Gastrocnemius medialis (tissue), 4 donors: ENCODE measurements at places on chromosomes 3 and 15.

DNA sequence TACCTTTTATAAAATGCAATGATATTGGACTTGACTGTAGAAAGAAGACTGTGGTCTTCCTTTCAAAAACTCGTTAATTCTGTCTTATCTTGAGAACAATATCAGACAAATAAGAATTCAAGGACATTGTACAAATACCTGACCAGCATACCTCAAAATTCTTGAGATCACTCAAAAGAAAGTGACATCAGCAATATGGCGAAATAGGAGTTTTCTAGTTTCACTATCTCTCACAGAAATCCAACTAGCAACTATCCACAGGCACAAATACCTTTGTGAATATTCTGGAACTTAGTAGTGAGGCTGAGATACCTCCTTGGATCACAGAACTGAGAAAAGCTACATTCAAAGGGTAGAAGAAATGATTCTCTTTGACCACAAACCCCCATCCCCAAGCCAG is 419.7 kb downstream of the ZNF385D start:
- DNase-seq = no peak

DNA sequence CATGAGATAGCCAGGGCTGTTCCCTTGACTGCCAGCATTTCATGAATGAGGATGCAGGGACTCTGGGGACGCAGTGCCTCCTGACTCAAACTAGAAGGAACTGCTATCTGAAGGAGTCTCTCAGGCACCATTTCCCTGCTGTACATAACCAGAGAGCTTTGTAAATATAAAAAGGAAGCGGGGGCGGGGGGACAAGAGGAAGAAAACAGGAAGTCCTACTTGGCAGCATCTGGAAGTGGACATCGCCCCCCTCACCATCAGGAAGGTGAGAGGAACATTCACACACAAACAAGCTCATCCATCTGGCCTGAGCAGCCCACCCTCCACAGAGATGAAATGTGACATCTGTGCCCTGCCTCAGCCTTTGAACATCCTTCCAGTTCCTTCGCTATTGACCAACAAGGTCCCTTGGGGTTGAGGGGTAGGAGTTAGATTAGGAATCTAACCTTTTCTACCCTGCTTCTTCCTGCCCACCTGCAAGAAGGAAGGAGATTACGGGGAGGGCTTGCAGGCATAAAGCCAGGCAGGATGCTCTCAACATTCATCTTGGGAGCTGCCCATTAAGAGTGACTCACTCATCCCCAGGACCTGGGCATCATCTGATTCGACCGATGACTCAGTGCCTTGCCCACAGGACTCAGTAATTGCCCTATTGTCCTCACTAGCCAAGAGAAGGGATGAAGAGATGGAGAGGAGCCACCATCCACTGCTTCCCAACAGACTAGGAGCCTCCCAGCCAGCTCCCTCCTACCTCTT is 31.9 kb downstream of the SH3BP5 start:
- peak; percentile 84 for DNase-seq

DNA sequence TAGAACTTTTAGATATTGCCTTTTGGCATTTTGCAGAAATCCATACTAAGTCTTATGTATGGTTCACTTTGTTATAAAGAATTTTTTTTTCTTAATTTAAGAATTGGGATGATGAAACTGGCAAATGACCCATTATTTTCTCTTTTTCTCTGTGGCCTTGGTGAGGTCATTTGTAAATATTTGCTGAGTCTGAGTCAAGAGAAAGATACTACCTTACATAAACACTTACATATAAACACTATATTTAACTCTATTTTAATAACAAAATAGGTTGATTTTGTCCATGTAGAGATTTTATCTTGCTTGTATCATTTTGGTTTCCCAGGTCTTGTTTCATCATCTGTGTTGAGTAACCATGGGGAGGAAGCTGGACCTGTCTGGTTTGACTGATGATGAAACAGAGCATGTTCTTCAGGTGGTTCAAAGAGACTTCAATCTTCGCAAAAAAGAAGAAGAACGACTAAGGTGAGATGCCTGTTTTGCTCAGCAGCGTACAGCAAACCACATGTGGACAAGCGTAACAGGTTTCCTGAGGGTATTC is 91.1 kb downstream of the MYRIP start:
- no peak for DNase-seq

GRCh38 chr3:149042789-149043386 is 43.4 kb downstream of the HLTF start:
- DNase-seq = no peak

DNA sequence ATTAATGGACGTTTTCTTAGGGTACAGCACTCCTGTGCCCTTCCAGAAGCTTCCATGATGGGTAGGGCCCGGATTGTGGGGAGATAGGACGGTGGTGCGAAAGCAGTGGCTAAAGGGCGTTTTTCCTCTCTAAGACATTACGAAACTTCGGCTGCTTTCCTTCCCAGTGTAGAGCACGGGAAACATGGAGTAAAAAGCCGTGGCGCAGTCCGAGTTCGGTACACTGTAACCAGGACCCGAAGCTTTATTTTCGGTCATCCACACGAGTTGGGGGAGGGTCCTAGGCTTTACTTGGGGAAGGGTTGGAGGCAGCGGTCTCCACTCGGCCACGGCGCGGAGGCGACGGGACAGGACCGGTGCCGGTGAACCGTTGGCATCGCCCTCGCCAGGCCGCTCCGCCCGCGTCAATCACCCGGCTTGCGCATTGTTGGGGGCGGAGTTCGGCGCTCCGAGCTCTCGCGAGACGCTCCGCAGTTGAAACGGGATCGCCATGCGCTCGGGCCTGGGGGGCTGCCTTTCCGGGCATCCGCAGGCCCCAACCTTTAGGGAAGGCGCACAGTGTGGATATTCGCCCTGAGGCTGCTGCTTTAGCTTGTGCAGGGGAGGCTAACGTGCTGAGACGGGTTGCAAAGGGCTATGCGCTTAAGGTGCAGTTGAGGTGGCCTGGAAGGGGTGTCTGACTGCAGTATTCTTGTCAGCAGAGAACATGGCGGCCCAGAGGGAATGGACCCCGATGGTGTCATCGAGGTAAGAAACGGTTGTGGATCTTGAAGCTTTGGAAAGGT is 546 bp downstream of the EIF4A2 start:
- peak; percentile 71 for DNase-seq

DNA sequence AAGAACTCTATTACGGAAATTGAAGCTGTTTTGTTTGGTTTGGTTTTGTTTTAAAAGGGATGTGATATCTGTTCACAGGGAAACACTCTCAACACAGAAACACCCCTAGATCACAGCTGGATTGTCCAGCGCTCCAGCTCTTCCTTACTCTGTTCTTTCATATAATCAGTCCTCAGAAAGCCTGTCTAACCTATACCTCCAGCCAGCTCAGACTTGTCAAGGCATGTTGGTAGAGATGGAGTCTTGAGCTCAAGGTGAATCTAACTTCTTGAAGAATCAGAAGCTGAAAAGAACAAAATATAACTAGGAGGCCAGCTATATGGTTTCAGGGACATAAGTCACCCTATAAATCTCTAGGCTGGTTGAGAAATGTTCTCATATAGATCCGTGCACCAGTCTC is 110.2 kb upstream of the EPHA3 start:
- no peak for DNase-seq

GRCh38 chr3:106333911-106334618 is 465.3 kb upstream of the CBLB start:
- no peak for DNase-seq

GRCh38 chr3:167742338-167742737 is 6.8 kb downstream of the SERPINI1 start:
- no peak for DNase-seq

- DNase-seq = no peak
Observed at GRCh38 chr3:104206925-104207324, 1159.8 kb upstream of the ALCAM start.

DNA sequence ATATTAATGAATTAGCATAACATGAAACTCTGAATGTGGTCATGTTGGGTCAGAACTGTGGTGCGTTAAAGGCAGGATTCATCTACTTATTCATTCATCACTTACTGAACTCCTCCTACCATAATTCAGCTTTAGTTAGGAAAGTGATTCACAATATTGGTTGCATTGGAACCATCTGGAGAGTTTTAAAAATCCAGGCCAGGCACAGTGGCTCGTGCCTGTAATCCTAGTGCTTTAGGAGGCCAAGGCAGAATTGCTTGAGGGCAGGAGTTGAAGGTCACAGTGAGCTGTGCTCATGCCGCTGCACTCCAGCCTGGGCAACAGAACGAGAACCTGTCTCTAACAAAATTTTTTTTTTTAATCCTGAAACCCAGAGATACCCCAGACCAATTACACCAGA is 44.2 kb upstream of the ATG7 start:
- no peak for DNase-seq

DNA sequence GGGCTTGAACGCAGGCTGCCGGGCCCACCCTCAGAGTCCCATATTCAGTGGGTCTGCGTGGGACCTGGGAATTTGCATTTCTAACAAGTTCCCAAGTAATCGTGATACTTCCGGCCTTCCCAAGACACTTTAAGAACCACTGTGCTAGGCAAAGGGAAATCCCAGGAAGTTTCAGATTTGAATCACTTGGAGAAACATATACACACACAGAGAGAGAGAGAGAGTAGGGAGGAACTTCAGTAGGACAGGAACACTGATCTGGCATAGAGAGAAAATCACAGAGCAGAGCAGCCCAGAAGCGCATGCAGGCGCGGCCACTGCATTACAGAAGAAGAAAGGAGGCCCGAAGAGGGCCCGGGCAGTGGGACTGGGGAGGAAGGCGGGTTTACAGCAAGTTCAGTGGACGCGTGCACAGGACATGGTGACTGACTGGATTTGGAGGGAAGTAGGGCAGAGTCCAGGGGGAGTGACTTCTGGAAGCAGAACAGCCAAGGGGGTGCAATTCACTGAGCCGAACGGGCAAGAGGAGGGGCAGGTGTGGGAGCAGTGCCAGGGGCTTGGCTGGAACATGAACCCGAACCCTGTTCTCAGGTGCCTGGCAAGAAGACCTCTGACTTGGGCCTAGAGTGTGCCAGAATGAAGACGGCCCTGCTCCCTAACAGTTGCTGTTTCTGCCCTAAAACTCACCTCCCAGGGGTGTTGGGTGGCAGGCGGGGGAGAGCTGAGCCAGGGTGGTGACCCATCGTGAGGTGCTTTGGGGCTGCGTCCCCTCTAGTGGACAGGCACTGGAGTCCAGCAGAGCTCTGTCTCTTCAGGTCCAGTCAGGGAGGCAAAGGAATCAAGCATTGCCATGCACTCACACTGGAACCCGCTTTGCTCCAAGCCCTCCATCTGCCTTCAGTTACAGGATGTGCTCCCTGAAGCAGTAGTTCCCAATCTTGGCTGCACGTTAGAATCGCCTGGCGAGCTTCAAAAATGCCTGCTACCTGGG is 101.3 kb upstream of the HES1 start:
- DNase-seq = no peak

GRCh38 chr3:61520966-61521628 is 40.3 kb upstream of the PTPRG start:
- no peak for DNase-seq

- DNase-seq = no peak
Observed at GRCh38 chr3:53384465-53385423, 37.4 kb upstream of the DCP1A start.

DNA sequence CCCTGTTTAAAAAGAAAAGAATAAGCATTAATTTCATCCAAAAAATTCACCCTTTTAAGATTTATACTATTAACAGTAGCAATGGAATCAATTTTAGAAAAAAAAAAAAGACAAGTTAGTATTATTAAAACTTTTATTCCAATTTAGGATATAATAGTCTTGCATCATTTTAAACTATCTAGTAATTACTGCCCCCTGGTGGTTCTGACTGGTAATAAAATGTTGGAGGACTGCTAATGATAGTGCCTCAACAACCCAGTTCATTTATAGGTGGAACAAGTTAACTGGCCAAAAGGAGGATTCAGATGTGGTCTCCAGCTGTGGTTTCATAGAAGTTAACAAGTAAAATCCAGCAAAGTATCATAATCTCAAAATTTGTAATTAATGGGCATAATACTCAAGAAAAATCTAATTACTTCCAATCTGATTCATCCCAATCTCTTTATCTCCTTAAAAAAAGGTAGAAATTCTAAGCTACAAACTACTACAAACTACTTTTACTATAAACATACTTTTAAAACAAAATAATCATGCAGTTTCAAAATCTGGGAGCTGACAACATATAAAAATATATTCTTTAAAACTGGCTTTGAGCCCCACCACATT is 30.7 kb upstream of the WDR49 start:
- DNase-seq = no peak

GRCh38 chr3:152301745-152302181 is 33.0 kb downstream of the MBNL1 start:
- DNase-seq = no peak
